NCI-H1436 treated with DMSO at 0.1 percent for 48 hours (cell line): ENCODE measurements at places on chromosomes 7 and 10.

DNA sequence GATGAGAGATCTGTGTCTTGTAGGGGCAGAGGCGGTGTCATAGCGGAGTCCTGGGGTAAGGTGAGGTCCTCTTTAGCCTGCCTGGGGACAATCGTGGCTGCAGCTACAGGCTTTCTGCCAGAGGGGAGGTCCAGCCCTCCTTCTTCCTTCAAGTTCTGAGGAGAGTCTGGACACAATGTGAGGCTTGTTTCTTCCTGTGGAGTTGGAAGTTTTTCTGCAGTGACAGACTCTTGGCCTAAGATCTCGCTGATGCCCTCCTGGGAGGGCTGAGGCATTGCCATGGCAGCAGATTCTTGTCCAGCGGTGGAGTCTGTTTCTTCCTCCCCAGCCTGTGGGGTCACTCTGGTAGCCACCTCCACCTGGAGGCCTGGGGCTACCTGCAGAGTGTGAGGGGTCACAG, 4.4 kb downstream of the NACAD start:
- DNase-seq, result no peak

GRCh38 chr7:103445228-103446048, 569 bp downstream of the SLC26A5 start:
- no peak for DNase-seq

DNA sequence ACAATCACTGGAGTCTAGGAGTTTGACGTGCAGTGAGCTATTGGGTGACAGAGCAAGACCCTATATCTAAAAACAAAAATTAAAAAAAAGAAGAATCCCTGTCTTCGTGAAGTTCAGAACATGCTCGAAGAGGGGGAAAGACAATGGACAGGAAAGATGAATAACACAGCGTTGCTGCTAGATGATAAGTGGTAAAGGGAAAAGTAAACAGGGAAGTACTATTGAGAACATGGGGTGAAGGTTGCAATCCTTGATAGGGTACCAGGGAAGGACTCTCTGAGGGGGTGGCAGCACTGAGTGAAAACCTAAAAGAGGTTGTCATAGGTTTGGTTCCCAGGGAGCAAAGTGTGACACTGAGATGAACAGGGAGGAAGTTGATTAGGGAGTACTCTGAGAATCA, 2.8 kb upstream of the ABRAXAS2 start:
- no peak for DNase-seq

DNA sequence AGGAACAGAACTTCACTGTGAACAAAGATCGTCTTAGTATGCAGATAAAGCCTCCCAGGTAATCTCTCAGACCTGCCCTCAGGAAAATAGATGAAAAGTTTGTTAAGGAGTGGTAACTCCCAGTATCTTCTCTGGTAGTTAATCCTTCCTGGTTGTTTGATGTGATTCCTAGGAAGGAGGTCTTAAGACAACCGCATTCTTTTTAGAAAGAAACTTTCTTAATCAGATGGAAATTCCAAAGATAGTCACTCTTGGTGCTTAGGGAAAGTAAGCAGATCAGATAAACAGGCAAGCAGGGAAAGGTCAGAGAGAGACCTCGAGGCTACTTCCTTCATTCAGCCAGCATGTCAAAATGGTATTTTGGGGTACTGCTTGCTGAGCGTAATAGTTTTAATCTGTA, 30.5 kb upstream of the ARMC3 start:
- DNase-seq, result no peak

DNA sequence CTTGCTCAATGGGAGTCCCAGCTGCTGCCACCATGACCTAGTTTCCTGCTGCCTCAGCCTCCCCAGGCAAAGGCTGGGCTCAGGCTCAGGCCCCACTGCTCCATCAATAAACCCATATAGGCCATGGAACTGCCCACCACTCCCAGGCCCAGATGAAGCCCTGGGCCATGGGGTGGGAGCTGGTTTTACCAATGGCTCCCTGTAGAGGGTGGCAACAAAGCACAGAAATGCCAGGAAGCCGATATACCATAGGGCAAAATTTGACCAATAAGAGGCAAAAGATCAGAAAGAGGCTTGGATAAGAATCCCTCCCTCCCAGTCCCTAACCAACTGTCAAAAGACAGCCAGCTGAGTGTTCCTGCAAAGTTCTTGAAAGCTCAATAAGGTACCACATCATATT, 101.8 kb upstream of the DOCK1 start:
- no peak for DNase-seq

DNA sequence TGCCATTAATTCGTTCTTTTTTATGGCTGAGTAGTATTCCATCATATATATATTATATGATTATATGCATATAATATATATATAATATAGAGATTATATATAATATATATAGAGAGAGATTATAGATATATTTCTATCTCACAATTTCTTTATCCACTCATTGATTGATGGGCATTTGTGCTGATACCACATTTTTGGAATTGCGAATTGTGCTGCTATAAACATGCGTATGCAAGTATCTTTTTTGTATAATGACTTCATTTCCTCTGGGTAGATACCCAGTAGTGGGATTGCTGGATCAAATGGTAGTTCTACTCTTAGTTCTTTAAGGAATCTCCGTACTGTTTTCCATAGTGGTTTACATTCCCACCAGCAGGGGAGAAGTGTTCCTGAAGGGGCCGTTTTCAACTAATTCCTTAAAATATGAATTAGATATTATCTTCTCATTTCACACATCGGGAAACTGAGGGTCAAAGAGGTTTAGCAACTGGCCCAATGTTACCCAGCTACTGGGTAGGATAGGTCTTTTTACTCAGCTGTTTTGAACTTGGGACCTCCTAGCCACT, 16.5 kb downstream of the NFE2L3 start:
- no peak for DNase-seq
